SK-MEL-5 (cell line): ENCODE measurements at places on chromosomes 2 and 18. TPM values are rescaled to one million over a fixed set of nuclear protein-coding genes. Genes with fewer than 3 reads are reported as not detected.
A peak's percentile ranks its signal among the peaks of the same experiment; 100 is the strongest.

GRCh38 chr2:39144416-39144815 is 23.6 kb upstream of the SOS1 start:
- no peak for DNase-seq

DNA sequence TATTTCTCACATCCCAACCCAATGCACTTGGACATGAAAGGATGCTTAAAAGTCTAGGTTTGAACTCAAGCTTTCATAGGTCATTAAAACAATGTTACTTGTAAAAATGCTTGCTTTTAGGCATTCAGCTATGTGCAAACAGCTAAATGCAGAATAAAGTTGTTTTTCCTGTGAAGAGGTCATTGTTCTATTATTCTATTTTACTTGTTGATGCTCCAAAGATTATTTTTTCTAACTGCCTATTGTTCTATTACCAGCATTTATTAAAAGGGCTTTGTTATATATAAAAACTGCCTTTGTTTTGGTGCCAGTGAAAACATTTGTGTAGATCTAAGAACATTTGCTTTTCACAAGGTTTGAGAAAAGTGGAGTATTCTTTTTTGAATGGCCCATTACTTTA is 49.4 kb downstream of the TMEM178A start:
- DNase-seq, result peak; percentile 41

GRCh38 chr2:26034637-26034992 is 731 bp downstream of the RAB10 start:
- DNase-seq, result peak; percentile 25

DNA sequence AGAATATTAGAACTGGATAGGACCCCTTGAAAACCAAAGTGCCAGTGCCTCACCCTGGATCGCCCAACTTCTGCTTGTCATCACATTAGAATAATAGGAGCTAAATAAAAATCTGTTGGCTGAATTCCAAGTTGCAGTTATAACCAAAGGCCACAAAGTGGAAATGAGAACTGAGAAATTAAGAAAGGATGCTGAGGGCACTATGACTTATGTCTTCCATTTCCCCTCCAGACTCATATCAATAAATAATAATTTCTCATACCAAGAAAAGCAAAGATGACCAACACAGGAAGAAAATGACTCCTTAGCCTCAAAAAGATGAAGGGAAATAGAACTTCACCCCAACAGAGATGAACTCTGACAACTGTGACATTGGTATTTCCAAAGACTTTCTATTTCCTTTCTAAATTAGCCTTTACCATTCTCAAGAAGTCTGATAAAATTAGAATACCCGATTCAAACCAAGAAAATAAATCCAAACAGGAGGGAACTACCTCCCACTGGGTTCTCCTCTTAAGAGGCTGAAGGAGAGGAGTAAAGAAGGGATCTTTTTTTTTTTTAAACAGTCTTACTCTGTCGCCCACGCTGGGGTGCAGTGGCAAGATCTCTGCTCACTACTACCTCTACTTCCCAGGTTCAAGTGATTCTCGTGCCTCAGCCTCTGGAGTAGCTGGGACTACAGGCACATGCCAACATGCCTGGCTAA is 46.5 kb upstream of the EPG5 start:
- no peak for DNase-seq

GRCh38 chr2:147388217-147388616 is 456.6 kb upstream of the ACVR2A start:
- no peak for DNase-seq

DNA sequence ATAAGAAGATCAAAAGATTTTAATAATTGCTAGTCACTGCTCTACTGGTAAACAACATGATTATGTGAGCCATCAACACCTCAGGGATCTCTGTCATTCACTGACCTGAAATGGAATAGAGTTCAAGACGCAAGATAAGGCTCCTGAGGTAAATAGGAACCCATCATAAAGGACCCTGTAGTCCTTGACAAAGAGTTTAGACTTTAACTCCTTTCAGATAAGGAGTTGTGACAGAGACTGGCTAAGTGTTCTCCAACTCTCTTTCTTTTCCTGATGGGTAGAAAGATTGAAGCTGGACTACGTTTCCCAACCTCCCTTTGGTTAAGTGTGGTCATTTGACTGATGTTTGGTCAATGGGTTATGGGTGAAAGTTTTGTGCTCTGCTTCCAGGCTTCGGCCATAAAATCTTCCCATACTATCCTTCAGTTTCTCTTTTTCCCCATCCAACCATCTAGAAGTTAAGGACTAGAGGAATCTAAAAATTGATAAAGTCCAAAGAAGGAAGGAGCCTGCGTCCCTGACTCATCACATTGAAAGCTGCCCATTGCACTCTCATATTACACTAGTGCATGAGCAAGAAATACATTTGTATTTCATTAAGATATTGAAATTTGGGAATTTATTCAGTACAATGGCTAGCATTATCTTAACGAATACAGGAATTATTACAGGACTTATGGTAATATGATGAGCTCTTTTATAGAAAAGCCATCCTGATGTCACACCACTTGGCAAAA is 293.7 kb upstream of the ACVR2A start:
- DNase-seq, result no peak

RUFY4 gene
- total RNA-seq, result not detected in 2 replicates

TEKT4 gene
- total RNA-seq, result not detected in 2 replicates
